Hematopoietic multipotent progenitor cell treated with erythropoietin and hydrocortisone succinate and interleukin-3 and kit ligand, for 4 days (in vitro differentiated cells): ENCODE measurements at places on chromosomes 1 and 21.

GRCh38 chr1:3181956-3182355 is 113.0 kb downstream of the PRDM16 start:
- peak; percentile 71 for DNase-seq

DNA sequence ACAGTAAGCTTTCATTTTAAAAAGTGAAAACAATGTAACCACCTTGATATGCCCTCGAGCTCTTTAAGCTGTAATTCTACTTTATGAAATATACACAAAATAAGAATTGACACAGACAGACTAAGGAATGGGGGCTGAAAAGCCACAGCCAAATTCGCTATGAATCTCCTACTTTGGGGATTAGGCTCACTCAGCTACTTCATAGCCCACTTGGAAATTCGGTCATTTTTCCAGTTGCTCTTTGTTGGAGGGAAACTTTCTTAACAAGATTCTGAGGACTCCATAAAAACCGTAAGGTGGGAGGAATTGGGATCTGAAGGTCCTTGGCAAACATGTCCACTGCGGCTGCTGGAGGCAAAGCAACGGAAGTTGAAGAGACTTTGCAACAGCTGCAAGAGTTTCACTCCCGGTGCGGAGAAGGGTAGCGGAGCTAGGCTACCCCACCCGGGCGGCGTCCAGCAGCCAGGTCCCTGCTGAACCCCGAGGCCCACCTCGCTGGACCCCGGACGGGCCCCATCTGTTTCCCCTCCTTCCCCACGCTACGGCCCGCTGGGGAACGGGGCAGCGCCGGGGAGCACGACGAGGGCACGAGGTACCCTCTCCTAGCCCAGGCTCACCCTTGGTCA is 634 bp downstream of the MYCBP start:
- peak; percentile 52 for DNase-seq

GRCh38 chr1:95982711-95983110 is 738.9 kb upstream of the PTBP2 start:
- DNase-seq, result no peak

DNA sequence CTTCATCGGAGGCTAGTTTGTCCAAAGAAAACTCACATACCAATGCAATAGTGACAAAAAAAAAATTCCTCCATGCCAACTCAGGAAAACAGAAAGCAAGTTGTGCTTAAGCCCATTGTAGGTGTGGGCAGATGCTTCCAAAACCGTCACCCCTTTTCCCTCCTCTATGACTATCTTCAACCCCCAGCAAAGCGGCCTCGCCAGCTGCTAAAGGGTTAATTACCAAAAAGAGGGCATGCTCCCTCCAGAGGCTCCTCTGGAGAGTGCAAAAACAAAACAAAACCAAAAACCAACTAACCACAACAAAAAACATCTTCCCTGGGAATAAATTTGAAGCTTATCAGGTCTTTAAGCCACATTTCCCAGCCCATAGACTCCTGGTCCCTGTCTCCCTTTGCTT is 1.2 kb downstream of the LMOD1 start:
- peak; percentile 50 for DNase-seq

- DNase-seq, result no peak
Observed at GRCh38 chr1:94468708-94469107, 50.5 kb downstream of the ABCD3 start.

DNA sequence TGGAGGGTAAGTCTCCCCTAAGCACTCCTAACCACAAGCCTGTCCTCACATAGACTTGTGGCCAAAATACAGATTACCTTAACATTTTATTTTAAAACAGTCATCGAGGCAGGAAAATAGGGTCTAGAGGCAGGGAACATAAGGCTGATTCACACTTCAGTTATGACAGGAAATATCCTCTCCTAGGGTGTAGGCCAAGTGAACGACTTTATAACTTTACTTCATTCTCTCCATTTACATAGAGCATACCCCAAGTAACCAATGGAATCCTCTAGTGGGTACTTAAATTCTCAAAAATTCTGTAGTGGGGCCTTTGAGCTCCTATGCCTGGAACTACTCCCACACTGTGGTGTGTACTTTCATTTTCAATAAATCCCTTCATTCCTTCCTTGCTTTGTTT is 113.0 kb downstream of the WDR3 start:
- no peak for DNase-seq

- DNase-seq, result peak; percentile 77
Observed at GRCh38 chr1:164716992-164717703, 158.2 kb downstream of the PBX1 start.

DNA sequence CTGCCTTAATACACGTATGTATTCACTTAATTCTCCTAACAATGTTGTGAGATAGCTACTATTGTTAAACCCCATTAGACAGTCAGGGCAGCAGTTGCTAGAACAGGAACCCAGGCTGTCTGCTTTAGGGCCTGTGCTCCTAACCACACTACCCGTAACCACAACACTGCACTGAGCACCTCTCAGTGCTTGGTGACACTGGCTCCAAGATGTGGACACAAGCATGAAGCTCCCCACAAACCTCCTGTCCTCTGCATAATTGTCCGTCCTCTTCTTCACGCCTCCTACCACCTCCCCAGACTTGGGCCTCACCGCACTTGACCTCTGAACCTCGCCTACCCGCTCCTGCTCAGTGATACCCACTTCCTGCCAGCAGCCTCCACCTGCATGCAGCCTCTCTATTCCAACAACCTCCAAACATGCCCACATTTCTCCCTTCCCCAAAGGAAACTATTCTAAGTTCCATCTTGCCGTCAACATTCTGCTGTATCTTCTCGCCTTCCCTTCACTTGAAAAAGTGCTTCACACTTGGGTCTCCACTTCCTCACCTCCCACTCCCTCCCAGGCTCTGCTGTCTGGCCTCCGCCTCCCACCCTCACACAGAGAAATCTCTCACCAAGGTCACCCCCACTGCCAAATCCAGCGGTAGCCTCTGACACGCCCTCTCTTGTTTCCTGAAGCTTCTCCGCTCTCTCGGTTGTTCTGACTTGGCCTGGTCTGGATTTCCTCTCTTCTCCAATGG is 14.6 kb upstream of the AHDC1 start:
- peak; percentile 84 for DNase-seq

DNA sequence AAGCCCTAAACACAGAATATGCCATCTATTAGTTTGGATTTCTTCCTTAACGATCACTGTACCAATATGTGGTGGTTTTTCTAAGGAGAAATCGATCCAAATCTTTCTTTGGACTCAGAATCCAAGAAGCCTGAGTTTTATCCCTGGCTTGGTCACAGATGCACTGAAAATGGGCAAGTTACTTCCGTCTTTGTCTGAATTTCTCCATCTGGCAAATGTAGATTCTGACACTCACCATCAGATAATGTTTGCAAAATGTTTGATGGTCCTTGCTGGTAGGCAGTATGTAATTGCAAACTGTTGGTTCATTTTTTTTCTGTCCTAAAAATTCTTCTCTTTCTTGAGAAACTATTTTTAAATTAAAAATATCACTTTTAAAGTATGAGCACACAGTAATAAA is 115.0 kb downstream of the TSEN15 start:
- DNase-seq, result peak; percentile 46

- DNase-seq, result no peak
Observed at GRCh38 chr1:213749558-213749957, 238.2 kb upstream of the PROX1 start.

DNA sequence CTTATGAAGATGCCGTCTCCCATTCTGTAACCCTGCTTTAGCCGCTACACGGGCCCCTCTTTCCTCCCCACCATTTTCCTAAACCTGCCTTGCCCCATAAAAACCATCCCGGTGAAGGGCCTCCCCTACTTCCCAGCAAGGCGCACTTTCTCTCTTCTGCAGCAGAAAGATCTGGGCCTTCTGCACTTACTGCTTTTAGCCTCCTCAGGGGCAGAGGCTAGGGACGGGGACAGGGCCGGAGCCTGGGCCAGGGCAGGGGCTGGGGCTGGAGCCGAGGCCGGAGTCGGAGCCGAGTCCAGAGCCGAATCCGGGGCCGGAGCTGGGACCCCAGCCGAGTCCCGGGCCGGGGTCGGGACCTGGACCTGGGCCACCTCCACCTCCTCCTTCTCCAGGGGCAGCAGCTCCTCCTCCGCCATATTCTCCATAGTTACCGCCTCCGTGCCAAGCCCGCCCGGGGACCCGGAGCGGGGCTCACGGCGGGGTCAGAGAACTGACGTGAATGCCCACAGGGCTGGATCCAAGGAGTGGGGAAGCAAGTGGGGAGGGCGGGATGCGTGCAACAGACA is 382 bp downstream of the TRMT1L start:
- DNase-seq, result peak; percentile 51

GRCh38 chr1:98981917-98982513 is 22.6 kb downstream of the PLPPR5 start:
- DNase-seq, result no peak

DNA sequence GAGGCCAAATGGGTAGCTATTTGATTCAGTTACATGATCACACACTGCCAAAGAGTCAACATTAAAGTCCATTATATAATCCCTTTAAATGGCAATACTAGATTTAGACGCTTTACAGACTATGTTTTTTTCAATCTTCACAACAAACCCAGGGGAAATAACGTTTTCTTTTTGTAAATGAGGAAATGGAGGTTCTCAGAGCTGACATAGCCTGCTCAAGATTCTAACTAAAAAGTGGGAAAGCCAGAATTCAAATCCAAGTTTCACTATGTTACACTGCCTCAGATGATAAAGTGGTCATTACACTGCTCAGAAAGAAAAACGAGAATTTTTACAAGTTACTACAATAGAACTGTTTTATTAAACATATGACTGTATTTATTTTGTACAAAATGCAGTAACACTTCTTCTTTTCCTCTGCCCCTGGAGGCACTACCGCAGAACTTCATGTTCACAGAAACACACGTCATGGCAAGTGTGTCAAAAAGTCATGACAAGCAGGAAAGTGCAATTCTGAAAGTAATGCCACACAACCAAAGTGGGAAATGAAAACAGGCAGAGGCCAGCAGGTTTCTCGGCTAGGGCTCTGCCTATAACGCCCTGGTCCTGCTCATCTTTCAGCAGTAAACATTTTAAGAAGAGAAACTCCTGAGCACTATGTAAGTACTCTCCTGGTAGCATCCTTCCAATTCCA is 19.0 kb downstream of the THEMIS2 start:
- peak; percentile 63 for DNase-seq

DNA sequence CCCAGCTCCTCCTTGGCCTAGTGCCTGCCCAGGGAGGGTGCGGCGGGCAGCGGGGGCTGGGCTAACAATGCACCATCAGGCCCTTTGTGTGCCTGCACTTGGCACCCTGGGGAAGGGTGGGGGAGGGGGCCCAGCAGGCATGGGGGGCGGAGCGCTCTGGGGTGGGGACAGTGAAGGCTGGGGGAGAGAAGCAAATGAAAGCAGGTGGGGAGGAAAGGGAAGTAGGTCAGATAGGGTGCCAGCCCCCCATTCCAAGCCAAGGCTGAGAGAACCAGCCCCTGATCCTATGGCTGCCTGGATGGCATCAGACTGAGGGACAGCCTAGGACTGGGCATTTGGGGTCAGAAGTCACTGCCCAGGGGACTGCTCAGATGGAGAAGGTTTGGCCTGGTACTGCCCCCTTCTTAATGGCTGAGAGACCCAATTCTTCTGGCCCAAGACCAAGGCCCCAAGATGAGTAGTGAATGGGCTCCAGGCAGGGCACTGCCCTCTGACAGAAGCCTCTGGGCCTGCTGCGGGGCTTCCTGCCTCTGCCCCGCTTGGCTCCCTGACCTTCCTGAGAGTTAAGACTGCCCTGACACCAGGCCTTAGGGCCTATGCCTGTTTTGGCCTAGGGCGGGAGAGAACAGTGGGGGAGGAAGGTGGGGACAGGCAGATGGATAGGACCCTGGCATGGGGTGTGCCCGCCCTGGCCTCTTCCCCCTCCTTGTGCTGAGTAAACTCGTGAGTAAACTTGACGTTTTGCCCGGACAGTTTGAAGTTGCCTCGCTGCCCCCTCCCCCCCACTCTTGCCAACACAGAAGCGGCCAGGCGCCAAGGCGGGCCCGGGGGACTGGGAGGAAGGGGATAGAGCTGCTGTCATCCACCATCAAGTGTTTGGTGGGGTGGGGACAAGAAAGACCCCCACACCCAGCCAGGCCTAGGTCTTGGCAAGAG is 2.7 kb downstream of the ZBTB7B start:
- no peak for DNase-seq

DNA sequence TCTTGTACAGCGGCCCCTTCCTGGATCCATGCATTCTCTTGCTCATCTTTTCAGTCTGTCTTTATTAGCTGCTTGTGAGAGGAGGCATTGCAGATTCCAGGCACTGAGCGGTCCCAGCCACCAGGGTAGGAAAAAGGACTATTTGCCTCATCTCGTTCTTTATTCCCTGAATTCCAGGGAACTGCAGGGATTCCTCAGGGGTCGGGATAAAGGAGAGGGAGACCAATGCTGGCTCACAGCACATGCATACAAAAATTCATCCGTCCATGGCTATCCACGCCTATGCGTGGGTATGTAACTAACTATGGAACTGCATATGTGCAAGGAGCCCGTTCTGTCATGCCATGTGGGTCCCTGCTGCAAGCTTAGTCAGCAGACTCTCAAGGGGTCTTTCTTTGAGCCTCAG is 879 bp upstream of the PLPPR5 start:
- no peak for DNase-seq

DNA sequence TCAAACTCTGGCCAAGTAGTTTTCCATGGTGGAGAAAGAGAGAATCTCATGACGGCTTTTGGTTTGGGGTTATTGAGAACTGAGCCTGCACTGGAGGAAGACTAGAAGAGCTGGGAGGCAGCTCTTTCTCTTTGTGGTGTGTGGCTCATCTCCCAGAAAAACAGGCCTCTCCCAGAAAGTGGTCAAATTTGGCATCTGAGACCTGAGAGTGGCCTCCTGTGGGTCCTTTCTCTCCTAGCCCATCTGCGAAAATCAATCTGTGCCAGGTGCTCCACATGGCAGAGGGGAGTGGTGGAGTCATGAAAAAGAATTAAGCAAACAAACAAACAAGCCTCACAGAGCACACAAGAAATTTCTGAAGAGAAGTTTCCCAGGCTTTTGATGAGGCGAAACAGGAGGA is 305.0 kb downstream of the ST6GALNAC3 start:
- DNase-seq, result no peak

- no peak for DNase-seq
Observed at GRCh38 chr1:125119024-125119441, 3934.3 kb downstream of the SRGAP2C start.

DNA sequence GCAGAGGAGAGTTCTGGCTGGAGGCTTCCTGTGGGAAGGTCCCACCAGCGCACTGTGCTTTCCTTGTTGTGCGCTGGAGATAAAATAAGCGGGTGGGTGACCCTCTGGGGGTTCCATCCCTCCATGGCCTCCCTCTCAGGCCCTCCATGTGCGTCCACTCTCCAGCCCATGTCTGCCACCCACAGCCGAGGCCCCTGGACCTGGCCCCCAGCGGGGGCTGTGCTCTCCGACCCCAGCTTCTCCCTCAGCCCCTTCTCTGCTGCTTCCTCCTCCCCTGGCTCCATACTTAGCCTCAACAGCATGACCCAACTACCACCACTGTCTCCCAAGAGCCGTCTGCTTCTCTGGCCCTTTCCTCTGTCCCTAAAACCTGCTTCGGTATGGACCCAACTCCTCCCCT is 61.4 kb downstream of the GNG4 start:
- DNase-seq, result no peak

GRCh38 chr1:62241371-62242131 is 46.9 kb downstream of the L1TD1 start:
- DNase-seq, result no peak
